Activated CD8-positive, alpha-beta memory T cell treated with anti-CD3 and anti-CD28 coated beads for 1 hour (primary cell): ENCODE measurements at places on chromosomes 3 and 15.

DNA sequence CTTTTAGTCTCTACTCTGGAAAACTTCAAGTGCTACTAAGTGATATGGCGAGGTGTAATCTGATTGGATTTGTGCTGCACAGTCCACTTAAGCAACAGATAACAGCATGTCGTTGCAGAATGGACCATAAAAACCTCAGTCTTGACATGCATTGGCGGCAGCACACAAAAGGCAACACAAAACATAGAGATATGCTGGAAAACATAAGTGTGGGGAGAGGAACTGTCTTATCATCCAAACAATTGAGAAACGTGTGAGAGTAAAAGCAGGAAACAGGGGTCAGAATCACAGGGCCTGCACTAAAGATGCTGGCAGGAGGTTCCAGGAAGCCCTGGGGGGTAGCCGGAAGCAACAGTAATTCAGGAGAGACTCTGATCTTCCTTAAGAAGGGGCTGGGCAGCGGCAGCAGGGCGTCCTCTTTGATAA is 82.1 kb downstream of the CGNL1 start:
- no peak for DNase-seq

- DNase-seq: no peak
Measured at GRCh38 chr3:55297706-55298105, 189.4 kb downstream of the WNT5A start.

GRCh38 chr3:5002174-5002870 is 23.1 kb downstream of the BHLHE40 start:
- DNase-seq: no peak

GRCh38 chr15:56765251-56765650 is 31.9 kb upstream of the ZNF280D start:
- DNase-seq: no peak

GRCh38 chr3:157257101-157257500 is 97.2 kb upstream of the CCNL1 start:
- no peak for DNase-seq

DNA sequence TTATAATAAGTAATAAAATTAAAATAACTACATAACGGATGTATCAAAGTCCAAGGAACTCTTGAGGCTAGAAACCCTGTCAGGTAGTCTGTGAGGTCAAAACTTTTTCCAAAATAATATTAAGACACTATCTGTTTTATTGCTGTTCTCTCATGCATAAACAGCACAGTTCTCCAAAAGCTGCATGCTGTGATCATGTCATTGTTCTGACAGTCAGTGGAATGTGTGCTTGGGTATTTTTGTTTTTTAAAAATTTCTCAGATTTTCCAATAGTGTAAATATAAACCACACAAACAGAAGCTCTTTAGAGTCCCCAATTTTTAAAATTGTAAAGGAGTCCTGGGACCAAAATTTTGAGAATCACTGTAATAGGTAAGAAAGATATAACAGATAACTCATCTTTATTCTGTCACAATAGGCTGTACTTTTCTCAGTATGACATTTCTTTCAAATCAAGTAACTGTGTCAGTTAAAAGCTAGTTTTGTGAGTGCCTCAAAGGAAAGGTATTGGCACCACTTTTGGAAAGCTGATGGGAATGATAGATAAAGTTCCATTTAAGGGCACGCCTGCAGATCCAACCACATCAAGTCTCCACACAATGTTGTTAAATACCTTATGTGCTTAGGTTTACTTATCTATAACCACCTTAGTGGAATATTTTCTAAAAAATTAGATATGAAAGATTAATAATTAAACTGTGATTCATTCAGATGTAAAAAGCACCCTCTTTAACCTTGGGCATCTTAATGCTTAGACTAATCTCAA is 49.3 kb downstream of the CEP152 start:
- no peak for DNase-seq

DNA sequence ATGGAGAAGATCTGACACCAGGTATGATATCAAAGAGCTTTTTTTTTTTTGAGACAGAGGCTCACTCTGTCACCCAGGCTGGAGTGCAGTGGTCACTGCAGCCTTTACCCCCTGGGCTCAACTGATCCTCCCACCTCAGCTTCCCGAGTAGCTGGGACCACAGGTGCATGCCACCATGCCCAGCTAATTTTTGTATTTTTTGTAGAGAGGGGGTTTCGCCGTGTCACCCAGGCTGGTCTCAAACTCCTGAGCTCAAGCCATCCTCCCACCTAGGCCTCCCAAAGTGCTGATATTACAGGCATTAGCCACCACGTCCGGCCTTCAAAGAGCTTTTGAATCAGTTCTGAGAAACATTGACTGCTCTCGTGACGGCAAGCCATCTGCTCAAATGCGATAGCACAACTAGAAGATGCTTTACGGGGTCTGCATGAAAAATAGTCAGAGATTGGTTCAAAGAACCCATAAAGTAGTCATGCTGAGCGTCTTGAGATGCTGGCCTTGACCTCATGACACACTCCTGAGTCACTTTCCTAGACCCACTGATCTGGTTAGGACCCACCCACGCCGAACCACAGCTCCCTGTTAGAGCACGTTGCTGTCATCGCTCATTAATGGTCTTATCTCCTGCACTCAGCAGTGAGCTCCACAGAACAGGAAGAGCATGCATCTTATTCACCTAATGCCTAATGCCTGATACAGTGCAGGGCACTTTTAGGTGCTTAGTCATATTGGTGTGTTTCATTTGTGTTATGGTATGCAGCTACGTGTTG is 57.0 kb upstream of the NR2F2 start:
- no peak for DNase-seq

DNA sequence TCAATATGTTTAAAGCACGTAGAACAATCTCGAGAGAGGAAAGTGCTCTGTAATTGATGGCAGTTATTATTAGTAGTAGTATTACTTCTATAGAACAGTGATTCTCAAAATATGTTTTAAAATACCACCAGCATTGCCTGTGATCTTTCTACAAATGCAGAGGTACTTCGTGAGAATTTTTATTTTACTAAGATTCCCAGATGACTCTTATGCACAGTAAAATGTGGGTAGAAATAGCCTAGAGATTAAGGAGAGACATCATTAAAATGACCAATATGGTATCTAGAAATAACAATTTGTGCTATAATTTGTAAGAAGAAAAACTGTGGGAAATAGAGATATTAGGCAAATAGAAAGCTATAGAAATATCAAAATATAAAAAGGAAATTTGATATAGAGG is 157.9 kb downstream of the SUCNR1 start:
- no peak for DNase-seq

DNA sequence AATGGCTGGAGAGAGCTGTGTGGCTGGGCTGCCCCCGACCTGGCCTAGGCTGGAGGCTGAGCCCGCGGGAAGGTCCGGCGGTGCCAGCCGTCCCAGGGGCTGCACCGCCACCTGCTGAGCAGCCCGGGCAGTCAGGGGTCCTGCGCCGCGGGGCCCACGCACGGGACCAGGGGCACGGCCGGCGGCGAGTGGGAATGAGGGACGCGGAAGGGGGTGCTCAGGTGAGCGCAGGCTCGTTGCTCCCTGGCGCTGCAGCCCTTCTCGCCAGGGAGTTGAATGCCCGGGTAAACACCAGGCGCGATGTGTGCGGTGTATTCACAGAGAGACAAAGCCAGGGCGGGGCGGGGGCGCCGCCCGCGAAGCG is 666 bp upstream of the SEMA3F start:
- no peak for DNase-seq

DNA sequence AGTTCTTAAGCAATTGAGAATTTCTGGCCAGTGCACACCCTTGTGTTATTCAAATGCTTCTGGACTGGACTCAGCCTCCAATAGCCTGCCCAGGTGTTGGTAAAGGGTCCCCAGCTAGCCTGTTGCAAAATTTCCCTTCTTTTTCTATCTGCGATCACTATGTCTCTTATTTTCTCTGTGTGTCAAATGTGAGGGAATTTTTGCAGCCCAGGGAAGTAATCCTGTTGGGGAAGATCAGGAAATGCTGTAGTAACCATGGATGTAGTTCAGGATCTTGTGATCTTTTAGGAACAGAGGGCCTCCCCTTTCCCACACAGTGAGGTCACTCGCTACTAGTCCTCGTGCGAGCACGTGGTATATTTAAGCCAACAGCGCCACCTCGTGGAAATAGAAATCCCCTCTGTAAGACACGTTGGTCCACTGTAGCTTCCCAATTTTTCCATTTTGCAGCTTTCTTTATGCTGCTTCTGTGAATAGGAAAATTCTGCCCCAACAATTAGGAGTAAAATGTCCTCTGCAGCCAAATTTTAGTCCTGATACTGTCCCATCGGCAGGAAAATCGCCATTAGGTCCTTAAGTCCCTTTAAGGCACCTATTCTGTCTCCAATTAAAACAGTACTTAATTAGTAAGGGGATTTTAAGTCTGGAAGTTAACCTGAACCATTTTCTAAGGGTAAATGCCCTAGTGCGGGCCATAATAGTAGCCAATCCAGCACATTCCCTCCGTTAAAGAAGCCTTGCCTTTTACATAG is 4.0 kb upstream of the SMCO1 start:
- no peak for DNase-seq

DNA sequence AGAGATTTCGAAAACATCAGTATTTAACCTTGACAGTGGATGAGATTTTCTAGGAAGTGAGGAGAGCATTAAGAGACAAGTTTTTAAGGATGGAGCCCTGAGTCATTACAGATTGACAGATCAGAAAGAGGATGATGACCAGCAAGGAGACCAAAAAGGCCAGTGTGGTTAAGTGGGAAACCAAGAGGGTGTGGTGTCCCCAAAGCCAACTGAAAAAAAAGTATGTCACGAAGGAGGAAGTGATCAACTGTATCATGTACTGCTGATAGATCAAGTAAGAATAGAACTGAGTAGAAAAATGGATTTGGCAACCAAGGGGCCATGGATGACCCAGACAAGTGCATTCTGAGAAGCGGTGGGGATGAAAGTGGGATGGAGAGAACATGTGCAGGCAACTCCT is 491.8 kb downstream of the FHIT start:
- no peak for DNase-seq

GRCh38 chr3:141373768-141374526 is 5.6 kb downstream of the ZBTB38 start:
- no peak for DNase-seq

GRCh38 chr3:12425850-12426579 is 58.3 kb upstream of the TSEN2 start:
- DNase-seq: no peak

DNA sequence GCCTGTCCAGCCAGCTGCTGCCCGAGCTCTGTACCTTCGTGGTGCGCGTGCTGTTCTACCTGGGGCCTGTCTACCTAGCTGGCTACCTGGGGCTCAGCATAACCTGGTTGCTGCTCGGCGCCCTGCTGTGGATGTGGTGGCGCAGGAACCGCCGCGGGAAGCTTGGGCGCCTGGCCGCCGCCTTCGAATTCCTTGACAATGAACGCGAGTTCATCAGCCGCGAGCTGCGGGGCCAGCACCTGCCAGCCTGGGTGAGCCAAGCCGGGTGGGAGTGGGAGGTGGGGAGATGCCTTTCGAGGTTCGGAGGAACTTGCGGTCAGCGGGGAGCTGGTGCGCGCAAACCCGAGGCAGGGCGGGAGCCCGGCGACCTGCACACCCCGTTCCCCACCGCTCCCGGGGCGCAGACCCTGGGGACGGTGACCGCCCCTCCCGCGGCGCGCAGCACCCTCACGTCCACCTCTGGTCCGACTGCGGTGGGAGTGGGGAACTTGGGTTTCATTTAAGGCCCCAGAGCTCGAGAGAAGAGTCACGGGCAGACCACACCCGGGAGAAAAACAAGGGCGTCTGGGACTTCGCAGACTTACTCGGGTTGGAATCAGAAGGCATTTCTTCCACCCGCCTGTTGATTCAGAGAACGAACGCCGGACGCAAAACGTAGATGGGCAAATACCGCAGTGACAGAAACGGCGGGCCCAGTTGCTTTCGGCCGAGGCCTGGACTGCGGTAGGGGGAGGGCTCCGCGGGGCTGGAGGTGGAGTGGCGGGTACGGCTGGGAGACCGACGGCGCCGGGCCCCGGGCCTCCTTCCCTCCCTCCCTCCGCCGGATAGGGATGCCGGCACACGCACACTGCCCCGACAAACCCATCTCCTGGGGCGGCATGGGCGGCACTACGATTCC is 708 bp downstream of the ESYT3 start:
- DNase-seq: no peak

- no peak for DNase-seq
Measured at GRCh38 chr15:72554471-72555425, 80.6 kb downstream of the ARIH1 start.

GRCh38 chr3:51933471-51934138 is 8.1 kb downstream of the RRP9 start:
- DNase-seq: no peak

- no peak for DNase-seq
Measured at GRCh38 chr15:51424780-51425179, 83.3 kb downstream of the GLDN start.

DNA sequence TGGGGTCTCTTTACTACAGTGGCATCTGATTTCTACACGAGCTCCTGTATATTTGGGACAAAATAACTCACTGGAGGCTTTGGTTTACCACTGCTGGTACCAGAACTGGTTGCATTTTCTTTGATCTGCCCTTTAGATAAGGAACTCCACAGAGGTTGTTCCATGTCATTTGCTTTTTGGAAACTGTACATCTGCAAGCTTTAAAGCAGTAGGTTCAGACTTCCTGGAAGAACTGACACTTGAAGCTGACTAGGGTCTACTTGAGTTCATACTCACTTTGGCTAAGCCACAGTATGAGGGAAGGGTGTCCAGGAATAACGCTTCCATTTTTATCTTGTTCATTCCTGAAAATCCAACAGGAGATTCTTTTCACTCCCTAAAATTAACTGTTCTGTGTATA is 86.4 kb downstream of the WWTR1 start:
- DNase-seq: no peak

DNA sequence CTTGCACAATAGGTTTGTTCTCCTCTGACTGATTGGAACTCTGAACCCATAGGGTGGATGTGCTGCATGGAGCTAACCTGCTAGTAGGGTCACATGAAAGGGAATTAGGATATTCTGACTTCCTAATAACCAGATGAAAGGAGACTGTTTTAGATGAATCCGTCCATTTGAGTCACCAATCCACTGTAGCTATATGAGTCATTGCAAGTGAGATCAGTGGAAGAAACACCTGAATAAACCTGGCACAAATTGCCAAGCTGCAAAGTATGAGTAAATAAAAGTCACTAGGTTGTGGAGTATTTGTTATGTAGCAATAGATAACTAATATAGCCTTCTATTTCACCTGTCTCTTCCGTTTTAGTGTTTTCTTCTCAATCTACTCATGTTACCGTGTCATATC is 584.4 kb downstream of the PDCD6IP start:
- no peak for DNase-seq

- no peak for DNase-seq
Measured at GRCh38 chr3:52827866-52828376, 2.6 kb downstream of the ITIH4 start.

- no peak for DNase-seq
Measured at GRCh38 chr3:97992547-97993173, 20.4 kb upstream of the RIOX2 start.
